ENCODE measurements at places on chromosomes 1 and 21.

- no peak for DNase-seq
These were observed 64.1 kb downstream of the ACTL8 start for GRCh38 chr1:17819129-17819802.

- no peak for DNase-seq
These were observed 1.4 kb upstream of the SLC5A9 start for GRCh38 chr1:48221122-48221521.

- no peak for DNase-seq
These were observed 3.9 kb downstream of the HES4 start for GRCh38 chr1:995665-996633.

DNA sequence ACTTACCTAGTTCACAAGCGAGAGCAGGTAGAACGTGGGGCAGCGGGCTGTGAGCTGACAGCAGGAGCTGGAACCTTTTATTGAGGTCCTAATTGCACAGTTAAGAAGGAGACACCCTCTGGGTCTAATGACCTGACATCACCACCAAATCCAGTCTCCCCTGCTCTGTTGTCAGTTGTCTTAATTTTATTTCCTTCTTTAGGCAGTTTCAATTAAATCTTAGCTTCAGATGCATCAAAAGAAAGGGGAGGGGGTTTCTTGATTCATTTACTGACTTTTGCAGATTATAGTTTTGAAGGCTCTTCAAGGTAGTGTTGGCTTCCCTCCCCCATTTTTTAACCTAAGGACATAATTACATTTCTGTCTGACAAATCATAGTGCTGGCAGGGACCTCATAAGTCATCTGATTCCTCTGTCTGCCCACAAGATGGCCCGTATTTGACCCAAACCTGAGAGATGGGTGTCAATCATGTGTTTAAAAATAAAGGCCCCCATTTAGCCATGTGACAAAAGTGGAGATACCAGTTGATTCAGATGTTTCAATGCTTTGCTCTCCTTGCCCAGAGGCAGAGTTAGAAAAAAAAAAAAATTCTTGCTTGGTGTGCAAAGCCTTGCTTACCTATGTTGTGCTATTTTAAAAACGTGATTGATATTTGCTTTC lies at the start of gene TCHHL1:
TSS of gene TCHHL1 (minus strand) at position 51 of the 661 bp plus-strand sequence. CDS start 921 bp downstream, outside the sequence.
- no peak for DNase-seq

DNA sequence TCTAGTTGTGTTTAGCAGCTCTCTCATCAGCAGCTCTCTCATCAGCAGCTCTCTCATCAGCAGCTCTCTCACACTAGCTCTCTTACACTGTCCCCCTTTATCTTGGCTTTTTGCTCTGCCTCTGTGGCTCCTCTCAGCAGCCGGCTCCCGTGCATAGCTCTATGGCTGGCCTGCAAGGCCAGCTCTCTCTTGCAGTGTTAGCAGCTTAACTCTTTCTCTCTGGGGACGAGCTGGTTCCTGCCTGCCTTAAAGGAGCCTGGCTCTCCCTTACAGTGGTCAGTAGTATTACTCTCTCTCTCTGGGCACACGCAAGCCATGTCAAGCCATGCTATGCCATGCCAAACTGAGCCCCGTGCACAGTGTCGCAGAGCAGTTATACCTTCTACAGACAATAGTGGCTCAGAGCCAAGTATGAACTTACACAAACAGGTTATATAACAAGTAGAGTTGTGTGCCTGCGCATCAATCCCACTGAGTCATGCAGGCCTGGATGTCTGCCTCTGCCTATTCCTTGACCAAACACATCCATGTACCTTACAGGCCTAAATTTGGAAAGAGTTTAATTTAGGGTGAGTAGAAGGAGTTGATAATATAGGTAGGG lies 295.9 kb downstream of the TPR start:
- DNase-seq = no peak
